ENCODE measurements at places on chromosomes 2 and 18.

GRCh38 chr2:30266705-30267104, 35.4 kb downstream of the LBH start:
- DNase-seq: no peak

DNA sequence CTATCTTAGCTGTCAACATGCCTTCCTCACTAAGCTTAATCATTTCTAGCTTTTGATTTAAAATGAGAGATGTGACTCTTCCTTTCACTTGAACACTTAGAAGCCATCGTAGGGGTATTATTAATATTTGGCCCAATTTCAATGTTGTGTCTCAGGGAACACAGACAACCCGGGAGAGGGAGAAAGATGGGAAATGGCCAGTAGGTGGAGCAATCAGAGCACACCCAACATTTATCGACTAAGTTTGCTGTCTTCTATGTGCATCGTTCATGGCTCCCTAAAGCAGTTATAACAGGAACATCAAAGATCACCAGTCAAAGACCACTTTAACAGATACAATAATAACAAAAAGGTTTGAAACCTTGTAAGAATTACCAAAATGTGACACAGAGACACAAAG, 110.2 kb downstream of the OLA1 start:
- no peak for DNase-seq

- no peak for DNase-seq
Measured at GRCh38 chr2:60476206-60476954, 77.1 kb downstream of the BCL11A start.

DNA sequence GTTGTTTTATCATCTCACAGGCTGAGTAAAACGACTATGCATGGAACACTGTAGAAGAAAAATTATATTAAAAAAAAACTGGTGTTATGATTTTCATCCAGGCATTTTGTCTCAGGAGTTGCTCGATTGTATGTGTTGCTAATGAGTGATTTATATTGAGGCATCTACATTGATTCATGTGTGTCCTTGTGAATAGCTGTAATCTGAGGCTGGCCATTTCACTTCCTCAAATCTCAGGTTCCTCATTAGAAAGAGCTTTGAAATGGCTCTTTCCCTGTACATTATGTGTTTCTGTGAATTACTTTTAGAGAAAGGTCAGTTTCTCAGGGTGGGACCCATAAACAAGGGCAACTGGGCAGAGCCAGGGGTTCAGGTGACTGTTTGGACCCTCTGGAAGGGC, 2.3 kb downstream of the IL18R1 start:
- no peak for DNase-seq

- no peak for DNase-seq
Measured at GRCh38 chr2:160353166-160353565, 140.4 kb downstream of the RBMS1 start.

- peak; percentile 44 for DNase-seq
Measured at GRCh38 chr2:184597571-184597991, 748 bp upstream of the ZNF804A start.

- DNase-seq: no peak
Measured at GRCh38 chr18:45336448-45336847, 278.8 kb upstream of the SLC14A2 start.

GRCh38 chr18:38241736-38242135, 676.1 kb upstream of the CELF4 start:
- no peak for DNase-seq

GRCh38 chr2:43412114-43412753, 183.6 kb downstream of the THADA start:
- no peak for DNase-seq

DNA sequence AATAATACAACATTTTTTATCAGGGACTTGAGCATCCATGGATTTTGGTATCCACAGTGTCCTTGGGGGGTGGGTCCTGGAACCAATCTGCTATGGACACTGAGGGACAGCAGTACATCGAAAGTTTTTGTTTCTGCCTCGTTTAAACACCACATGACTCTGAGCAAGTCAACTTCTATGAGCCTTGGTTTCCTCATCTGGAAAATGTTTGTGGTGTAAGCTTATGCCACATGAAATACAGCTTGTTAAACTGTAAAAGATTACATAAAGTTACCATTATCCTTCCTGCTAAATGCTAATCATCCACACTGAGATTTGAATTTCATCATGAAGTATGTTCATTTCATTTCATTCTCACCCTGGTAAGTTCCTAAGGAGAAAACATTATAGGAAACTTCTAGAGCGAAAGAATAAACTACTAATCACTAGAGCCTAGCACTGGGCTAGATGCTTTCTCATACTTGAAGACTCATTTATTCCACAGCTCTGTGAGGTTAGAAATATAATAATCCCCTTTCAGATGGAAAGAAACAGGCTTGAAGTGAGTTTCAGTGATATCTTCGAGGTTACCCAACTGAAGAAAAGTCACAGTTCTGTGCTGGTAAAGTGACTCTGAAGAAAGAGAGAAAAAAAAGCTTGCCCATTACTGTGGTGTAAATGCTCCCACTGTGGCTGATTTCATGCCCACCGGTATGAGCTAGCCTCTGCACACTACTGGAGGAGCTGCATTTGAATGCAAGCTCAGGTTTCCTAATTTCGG, 29.2 kb downstream of the MCFD2 start:
- DNase-seq: no peak

GRCh38 chr2:223993634-223994232, 36.5 kb downstream of the MRPL44 start:
- DNase-seq: no peak

GRCh38 chr2:157746234-157746950, 117.7 kb upstream of the ACVR1C start:
- DNase-seq: no peak

GRCh38 chr18:33579349-33580215, 1.6 kb downstream of the ASXL3 start:
- DNase-seq: no peak

DNA sequence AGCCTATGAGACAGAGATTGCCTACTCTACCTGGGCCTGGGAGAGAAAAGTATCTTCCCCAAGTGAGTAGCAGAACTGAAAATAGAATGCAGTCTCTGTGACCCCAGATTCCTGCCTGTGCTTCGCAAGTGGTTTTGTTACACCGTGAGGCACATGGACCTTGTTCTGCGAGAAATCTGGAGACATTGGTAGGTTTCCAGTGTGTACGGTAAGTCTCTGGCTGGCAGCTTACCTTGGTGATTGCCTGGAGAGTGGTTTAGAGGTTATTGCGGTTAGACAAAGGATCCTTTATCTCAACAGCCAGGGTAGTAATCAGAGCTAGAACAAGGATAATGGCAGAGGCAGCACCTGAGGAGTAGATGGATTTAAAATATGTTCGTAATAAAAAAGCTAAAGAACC, 606.0 kb upstream of the GCFC2 start:
- DNase-seq: no peak

GRCh38 chr2:36493306-36493705, 104.7 kb downstream of the FEZ2 start:
- no peak for DNase-seq

DNA sequence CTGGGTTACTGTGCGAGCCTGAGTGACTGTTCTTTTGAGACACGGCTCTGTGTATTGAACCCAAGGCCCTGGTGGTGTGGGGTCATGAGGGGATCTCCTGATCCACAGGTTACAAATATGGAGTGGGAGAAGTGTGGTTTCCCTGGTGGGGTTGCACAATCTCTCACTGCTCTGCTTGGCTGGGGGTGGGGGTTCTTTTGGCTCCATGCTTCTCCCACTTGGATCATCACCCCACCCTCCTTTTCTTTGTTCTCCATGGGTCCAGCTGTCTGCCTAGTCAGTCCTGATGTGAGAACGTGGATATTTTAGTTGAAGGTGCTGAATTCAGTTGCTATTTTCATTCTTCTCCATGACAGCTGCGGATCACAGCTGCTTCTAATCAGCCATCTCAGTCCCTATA, 37.8 kb downstream of the AGPS start:
- DNase-seq: no peak

DNA sequence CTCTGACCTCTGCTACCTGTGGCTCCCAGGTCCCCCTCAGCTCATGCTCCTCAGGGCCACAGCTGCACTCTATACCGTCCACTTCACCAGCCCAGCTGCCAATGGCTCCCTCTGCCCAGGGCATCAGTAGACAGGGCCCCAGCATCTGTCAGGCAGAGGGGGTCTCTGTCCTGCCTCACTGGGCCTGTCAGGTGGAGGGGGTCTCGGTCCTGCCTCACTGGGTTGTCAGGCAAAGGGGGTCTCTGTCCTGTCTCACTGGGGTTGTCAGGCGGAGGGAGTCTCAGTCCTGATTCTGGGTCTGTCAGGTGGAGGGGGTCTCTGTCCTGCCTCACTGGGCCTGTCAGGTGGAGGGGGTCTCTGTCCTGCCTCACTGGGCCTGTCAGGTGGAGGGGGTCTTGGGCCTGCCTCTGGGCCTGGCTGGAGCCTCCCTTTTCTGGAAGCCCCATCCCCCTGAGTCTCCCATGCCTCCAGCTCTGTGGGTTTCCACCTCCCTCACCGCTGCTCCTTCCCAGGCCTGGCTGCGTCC, 19.9 kb downstream of the SNORC start:
- DNase-seq: peak; percentile 14
